ENCODE measurements at places on chromosomes 6 and 20.

DNA sequence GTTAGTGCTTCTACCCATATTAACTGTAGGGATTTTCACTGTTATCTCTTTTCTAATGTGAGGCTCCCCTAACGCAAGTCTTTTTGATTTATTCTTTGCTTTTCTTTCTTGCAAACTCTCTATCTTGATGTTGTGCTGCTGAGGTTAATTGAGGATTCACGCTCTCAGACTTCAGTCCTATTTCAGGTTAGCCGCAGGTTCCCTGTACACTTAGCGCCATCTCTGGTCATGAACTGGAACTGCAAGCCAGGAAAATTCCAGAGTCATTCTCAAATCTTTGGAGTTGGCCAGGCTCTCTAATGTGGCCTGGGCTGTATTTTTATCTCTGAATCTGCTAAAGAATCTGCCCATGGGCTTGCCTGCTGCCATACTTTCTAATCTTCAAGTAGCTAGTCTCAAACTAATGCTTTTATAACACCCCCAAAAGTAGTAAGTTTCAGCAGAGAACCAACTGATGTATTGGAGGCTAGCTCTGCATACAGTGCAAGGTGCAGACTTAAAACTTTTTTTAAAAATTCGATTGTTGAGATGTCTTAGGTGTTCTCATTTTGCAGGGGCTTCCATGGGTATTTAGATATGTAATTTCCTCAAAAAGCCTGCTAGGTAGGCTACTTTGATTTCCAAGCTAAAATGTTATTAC is 91.1 kb upstream of the OPRM1 start:
- no peak for DNase-seq

- DNase-seq = no peak
Observed at GRCh38 chr6:162364488-162364887, 363.1 kb downstream of the PRKN start.

GRCh38 chr20:39785252-39785917 is 823.2 kb downstream of the DHX35 start:
- DNase-seq = no peak

GRCh38 chr6:69284176-69284730 is 512.6 kb downstream of the LMBRD1 start:
- no peak for DNase-seq

- no peak for DNase-seq
Observed at GRCh38 chr6:105302617-105303128, 100.2 kb downstream of the PREP start.

GRCh38 chr6:169803271-169803811 is 51.9 kb downstream of the ERMARD start:
- DNase-seq = no peak
